ENCODE measurements at places on chromosomes 2 and 18. TPM values are rescaled to one million over a fixed set of nuclear protein-coding genes. Genes with fewer than 3 reads are reported as not detected.

Gene POTEI
- not detected for total RNA-seq

Gene EML4
- 60.6 TPM for total RNA-seq

Gene NAT8
- not detected for total RNA-seq

Gene IL1R2
- not detected for total RNA-seq

Gene TWIST2
- 66.4 TPM for total RNA-seq

Gene CXCR1
- not detected for total RNA-seq

Gene CROCC2
- not detected for total RNA-seq

Gene SOX11
- total RNA-seq = under 0.01 TPM

Gene SLC11A1
- total RNA-seq = under 0.01 TPM

Gene CMPK2
- total RNA-seq = 0.22 TPM

Gene PLGLB1
- 1.0 TPM for total RNA-seq

Gene NMUR1
- total RNA-seq = not detected

Gene GIGYF2
- total RNA-seq = 53.0 TPM

Gene SULT1C4
- total RNA-seq = not detected

Gene UGT1A10
- total RNA-seq = 0.22 TPM

Gene NFATC1
- total RNA-seq = 3.7 TPM

Gene RGPD5
- 42.7 TPM for total RNA-seq

Gene MAP2
- total RNA-seq = 0.72 TPM

Gene CNRIP1
- total RNA-seq = 42.2 TPM

Gene CD8B2
- total RNA-seq = not detected

Gene MOB4
- total RNA-seq = 41.7 TPM

Gene RFTN2
- total RNA-seq = not detected

Gene ALPP
- total RNA-seq = not detected

Gene TLX2
- not detected for total RNA-seq

Gene PLGLB2
- 0.66 TPM for total RNA-seq

Gene SPATA3
- not detected for total RNA-seq

Gene AFTPH
- total RNA-seq = 24.1 TPM

Gene CCDC88A
- 30.9 TPM for total RNA-seq

Gene AFG3L2
- total RNA-seq = 60.2 TPM

Gene ATP6V1C2
- 0.14 TPM for total RNA-seq

Gene DUSP19
- 0.88 TPM for total RNA-seq

Gene YIPF4
- 17.9 TPM for total RNA-seq

Gene DNMT3A
- 9.3 TPM for total RNA-seq

Gene HOXD3
- 2.6 TPM for total RNA-seq

Gene B3GNT7
- 0.14 TPM for total RNA-seq

Gene SCN9A
- 60.1 TPM for total RNA-seq

Gene MLPH
- total RNA-seq = 32.2 TPM

Gene RESP18
- not detected for total RNA-seq

Gene UGT1A3
- total RNA-seq = not detected

Gene TMEM169
- 0.14 TPM for total RNA-seq

Gene SERPINB7
- 33.6 TPM for total RNA-seq

Gene MYO7B
- 0.43 TPM for total RNA-seq

Gene HOXD13
- total RNA-seq = not detected

Gene DDX18
- total RNA-seq = 57.1 TPM

Gene ADAM17
- 42.5 TPM for total RNA-seq

Gene CYP26B1
- under 0.01 TPM for total RNA-seq

Gene CDKL4
- 0.88 TPM for total RNA-seq

Gene IL18R1
- 0.43 TPM for total RNA-seq

Gene TFPI
- 239 TPM for total RNA-seq

Gene NOL4
- total RNA-seq = not detected

Gene SCYGR4
- total RNA-seq = not detected

Gene EMILIN2
- 15.0 TPM for total RNA-seq

Gene MAL
- not detected for total RNA-seq

Gene RTP5
- not detected for total RNA-seq

Gene SERPINB13
- total RNA-seq = not detected

Gene EMILIN1
- 203 TPM for total RNA-seq

Gene C2orf78
- not detected for total RNA-seq

Gene GALNT3
- 4.6 TPM for total RNA-seq

Gene COLEC12
- total RNA-seq = 15.0 TPM
